ENCODE measurements at places on chromosomes 13 and 19.

DNA sequence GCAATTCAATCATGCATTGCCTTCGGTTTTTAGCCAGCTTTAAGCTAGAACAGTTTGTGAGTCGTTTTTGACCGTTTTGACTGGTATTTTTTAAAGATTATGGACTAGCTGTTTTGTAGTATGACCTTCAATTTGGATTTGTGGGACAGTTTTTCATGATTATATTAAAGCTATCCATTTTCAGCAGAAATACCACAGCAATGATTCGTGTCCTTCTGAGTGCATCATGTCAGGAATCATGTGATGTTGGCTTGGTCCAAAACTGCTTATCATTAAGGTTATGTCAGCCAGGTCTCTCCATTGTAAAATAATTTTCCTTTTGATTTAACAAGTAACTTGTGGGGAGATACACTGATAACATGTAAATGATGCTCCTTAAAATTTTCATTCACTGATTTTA is 229.0 kb downstream of the POSTN start:
- DNase-seq: no peak

GRCh38 chr19:12946092-12946721 is 545 bp downstream of the RAD23A start:
- DNase-seq: peak; percentile 85

DNA sequence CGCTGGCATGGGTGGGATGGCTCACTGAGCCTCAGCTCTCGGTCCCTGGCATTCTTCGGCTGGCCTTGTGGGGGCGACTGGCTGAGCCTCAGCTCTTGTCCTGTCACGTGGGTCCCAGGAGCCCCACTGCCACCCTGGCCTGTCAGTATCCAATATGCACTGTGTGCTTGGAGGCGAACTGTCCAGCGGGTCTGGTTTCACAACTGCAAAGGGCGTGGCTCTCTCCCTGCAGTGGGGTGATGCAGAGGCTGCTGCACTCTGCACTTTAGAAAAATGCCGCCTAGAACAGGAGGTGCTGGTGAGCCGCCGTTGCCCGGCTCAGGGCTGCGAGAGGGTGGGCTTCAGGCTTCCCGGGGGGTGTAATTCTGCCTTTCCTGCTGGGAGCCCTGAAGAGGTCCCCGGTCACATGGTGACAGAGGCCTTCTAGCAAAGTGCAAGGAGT is 17.0 kb upstream of the TMEM255B start:
- DNase-seq: no peak

DNA sequence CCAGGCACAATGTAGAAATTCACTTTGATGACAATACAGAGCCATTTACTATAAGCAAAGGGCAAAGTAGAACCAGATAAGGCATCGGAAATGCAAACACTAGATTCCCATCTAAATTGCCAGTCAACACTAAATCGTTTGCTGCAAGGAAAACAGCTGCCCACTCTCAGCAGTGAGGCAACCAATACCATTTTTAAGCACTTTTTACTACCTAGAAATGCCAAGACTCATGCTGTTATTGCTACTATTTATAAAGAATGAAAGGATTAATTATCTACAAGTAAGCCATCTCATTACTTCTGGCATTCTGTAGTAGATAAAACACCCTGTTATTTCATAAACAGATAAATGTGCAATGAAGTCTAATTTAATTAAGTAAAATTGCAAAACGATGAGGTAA is 422.0 kb downstream of the FGF14 start:
- DNase-seq: no peak

DNA sequence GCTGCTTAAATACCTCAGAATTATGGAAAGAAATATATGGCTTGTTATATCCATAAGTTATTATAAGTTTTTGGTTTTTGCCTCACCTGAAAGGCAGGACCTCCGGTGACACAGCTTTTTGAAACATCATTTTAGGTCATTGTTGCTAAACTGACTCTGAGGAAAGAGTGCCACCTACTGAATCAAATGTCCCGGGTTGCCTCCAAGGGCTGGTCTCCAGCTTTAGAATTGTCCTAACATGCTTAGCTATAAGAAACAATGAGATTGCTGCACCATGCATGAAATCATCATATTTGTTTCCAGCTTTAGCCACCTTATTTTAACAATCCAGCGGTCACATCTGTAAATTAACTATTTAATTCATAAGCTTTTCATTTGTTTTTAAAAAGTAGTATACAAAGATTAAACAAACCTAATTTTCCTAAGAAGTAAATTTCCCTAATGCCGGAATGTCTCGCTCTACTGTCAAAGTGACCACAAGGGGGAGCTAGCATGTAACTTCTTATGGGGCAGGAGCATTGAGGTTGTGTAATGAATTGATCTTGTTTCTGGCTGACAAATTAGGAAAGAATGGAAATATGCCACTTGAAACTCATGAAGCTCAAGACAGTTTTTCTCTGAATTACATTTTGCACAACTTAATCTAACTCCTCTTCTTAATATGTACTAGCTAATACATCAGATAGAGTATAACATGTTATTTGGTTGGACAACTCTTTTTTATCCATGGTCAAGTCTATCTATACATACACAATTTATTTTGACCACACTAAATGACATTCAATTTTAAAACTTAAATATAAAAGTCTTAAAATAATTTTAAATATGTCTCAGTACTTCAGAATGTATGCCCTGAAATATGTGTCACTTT is 6.7 kb upstream of the PCDH17 start:
- no peak for DNase-seq

- DNase-seq: no peak
These were observed 4.3 kb downstream of the CHAMP1 start for GRCh38 chr13:114318624-114319023.

DNA sequence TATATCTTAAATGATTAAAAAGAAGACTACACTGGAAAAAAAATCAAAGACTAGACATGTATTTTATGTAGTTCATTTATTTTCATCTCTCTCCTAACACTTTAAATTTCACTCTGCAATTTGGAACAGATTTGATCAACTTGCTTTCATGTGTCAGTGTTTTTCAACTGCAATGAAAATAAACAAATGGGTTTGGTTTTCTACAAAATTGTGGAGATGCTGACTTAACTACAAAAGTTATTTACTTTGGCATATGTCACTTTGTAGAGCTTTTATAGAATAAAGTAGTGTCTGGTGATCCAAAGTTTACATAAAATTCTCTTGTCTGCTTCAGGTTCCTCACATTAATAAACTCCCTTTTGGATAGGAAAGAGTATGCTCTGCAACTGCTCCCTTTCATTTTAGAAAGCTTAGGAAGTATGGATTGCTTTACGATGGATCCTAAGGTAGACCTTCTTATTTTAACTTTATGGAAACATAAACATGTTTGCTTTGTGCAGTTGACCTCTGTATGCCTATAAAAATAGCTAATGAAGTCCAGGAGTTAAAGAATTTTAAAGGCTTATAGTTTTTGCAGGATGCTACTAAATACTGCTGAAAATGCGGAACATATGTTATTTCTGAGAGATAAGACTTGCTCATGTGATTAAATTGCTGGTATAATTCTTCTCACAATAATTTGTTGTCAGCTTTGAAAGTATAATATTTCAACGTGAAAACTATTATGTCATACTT is 815.9 kb downstream of the PCDH9 start:
- DNase-seq: no peak

GRCh38 chr19:6524311-6524710 is 6.5 kb upstream of the TNFSF9 start:
- no peak for DNase-seq

DNA sequence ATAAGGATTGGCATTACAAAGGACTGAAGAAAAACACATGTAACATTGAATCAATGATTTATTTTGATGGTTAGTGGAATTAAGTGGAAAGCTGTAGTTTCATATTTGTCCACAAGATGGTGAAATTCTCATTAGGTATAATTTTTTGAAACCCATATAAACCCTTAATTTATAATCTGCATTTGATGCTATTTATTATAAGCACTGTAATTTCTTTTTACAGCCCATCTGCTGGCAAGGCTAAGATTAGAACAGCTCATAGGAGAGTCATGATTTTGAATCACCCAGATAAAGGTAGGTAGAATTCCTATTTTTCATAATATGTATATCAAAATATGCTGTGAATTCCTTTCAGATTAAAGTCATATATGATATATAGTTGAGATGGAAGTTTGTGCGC is 62.2 kb downstream of the DNAJC15 start:
- DNase-seq: no peak

GRCh38 chr19:46927893-46928292 is 67.1 kb downstream of the ARHGAP35 start:
- no peak for DNase-seq

DNA sequence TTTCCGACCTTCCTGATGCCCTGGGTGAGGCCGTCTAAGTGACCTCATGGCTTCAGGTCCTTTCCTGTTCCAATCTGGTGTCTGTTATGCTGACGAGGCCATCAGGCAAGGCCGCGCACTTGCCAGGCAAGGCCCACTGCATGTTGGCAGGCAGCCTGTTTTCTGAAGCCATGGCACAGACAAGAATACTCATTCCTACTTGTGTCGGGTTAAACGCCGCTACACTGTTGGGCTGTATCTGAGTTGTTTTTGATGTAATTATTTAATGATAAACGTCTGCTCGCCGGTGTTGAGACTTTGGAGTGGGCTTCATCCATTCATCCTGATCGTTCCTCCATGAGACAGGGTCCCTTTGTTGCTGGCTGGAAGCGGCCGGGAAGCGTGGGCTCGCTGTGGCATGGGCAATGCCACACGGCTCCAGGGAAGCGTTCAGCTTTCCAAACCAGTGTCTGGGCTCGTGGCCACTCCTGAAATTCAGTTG is 92.1 kb downstream of the ATP11A start:
- peak; percentile 48 for DNase-seq

GRCh38 chr19:51293571-51294210 is 17.8 kb upstream of the IGLON5 start:
- no peak for DNase-seq

- no peak for DNase-seq
These were observed 1.1 kb downstream of the SULT2A1 start for GRCh38 chr19:47885067-47885463.

DNA sequence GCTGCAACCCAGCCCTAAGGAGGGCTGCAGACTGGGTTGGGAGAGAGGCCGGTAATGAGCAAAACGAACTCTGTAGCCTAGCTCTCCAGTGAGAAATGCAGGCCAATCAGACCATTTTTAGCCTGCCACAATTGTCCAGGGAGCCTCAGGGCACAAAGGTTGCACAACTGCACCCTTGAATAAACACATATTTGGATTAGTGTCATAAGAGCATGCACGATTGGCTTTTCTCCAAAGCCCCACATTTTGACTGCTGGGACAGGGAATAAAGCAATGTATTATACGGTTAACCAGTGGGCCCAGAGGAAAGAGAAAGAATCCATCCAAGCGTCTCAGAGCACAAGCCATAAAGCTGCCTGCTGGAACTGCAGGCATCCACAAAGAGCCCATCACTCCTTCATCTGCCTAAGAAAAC is 729.4 kb upstream of the SGCG start:
- DNase-seq: no peak

DNA sequence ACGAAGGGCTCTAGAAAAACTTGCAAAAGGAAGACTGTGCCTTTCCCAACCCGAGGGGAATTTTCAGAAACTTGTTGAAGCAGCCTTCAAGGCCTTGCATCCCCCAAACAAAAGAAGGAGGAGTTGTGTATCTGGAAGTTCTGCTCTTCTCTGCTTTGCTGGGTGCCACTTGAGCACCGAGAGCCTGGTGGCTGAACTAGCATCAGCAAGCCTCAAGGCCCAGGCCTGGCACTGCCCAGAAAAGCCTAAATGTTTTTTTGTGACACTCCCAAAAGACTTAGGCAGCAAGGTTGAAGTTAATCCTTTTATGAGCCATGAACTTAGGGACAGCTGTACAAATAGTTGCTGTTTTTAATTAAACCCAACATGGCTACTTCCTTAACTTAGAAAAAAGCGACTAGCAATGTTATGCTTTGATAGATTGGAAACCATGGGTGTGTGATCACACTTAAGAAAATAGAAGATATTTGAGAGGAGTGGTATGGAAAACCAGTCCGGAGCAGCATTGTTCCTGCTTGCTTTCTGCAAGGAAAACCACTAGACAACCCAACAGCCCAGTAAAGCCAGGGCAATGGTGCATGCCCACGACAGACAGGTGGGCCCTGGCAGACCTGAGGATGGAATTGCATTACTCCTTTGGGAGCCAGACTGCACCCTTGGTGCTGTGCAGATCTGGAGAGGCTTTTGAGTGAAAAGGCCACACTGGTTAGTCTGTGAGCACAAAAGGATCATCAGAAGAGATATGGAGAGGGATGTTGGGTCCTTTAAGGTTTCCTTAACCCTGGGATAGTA is 788 bp upstream of the DLEU7 start:
- DNase-seq: no peak

DNA sequence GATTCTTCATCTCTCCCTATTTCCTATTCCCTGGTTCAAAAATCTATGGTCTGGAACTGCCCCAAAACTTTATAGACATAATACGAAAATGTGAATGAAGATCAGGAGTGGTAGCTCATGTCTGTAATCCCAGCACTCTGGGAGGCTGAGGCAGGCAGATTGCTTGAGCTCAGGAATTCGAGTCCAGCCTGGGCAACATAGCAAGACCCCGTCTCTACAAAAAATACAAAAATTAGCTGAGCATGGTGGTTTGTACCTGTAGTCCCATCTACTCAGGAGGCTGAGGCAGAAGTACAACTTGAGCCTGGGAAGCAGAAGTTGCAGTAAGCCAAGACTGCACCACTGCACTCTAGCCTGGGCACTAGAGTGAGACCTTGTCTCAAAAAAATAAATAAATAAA is 35.1 kb downstream of the UGGT2 start:
- DNase-seq: no peak

DNA sequence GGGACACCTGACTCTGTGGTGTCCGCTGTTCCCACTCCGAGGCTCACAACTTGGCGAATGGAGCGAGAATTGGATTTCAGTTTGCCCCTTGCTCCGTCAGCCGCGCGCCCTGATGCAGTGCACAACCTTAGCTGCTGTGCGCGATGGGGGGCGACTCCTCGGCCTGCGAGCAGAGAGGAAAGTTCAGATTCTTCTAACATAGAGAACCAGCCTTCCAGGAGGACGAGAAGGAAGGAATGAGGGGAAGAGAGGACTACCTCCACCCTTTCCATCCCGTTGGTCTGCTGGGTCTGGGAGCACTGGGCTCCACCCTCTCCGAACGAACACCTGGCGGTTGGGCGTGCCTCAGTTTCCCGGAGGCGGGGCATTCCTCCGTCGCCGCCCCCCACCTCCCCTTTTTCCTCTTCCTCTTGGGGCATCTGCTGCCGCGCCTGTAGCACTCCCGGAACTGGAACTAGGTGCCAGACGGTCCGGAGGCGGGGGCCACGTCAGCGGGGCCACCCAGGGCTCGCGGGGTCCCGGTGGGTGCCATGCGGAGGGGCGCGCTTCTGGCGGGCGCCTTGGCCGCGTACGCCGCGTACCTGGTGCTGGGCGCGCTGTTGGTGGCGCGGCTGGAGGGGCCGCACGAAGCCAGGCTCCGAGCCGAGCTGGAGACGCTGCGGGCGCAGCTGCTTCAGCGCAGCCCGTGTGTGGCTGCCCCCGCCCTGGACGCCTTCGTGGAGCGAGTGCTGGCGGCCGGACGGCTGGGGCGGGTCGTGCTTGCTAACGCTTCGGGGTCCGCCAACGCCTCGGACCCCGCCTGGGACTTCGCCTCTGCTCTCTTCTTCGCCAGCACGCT is at the start of gene KCNK6:
Gene KCNK6 (plus strand): TSS at position 425 of the 838 bp plus-strand sequence. CDS start 106 bp downstream, at position 531.
- peak; percentile 74 for DNase-seq

GRCh38 chr13:63327584-63327983 is 1911.9 kb upstream of the PCDH20 start:
- DNase-seq: no peak

- DNase-seq: no peak
These were observed 34.4 kb upstream of the ZNF562 start for GRCh38 chr19:9709305-9709704.

All from left forelimb (tissue), 1 donor.